ENCODE measurements at places on chromosomes 2 and 18. TPM values are rescaled to one million over a fixed set of nuclear protein-coding genes. Genes with fewer than 3 reads are reported as not detected.
A peak's percentile ranks its signal among the peaks of the same experiment; 100 is the strongest.

DNA sequence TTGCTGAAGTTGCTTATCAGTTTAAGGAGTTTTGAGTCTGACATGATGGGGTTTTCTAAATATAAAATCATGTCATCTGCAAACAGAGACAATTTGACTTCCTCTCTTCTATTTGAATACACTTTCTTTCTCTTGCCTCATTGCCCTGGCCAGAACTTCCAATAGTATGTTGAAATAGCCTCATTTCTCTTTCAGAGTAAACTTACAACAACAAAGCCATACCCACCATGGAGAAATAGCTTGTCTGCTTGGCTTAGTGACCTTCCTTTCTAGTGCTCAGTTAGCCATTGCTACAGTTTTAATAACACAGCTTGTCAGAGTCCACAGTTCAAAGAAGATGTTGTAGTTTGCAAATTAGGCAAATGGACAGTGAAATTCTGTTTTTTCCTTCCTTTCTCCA is 228.0 kb downstream of the ETAA1 start:
- no peak for DNase-seq

GRCh38 chr2:1603521-1603920 is 140.8 kb downstream of the PXDN start:
- no peak for DNase-seq

- DNase-seq = no peak
Measured at GRCh38 chr2:149430743-149431736, 100.7 kb downstream of the LYPD6 start.

DNA sequence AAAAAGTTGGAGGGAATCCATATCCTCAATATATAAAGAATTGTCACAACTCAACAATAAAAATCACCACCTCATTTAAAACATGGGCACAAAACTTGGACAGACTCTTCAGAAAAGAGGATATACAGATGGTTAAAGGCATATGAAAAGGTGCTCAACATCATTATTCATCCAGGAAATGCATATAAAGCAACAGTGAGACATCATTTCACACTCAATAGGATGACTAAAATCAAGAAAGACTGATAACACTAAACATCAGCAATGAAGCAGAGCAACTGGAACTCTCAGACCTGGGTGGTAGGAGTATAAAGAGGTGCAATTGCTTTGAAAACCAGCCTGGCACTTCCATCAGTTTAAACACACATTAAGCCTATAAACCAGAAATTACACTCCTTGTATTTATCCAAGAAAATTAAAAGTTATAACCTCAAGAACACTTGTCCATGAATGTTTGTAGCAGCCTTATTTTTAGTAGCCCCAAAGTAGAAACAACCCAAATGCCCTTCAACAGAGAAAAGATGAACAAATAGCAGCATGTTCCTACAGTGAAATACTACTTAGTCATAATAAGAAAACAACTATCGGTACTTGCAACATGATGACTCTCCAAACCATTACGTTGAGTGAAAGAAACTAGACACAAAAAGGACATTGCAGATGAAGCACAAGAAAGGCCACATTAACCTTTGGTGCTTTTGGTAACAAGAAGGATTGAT is 79.1 kb upstream of the TANC1 start:
- no peak for DNase-seq

GRCh38 chr18:28802546-28802945 is 625.6 kb upstream of the CDH2 start:
- DNase-seq = no peak

- no peak for DNase-seq
Measured at GRCh38 chr2:230414302-230414701, 1.7 kb upstream of the SP100 start.

GRCh38 chr2:233832869-233833311 is 21.4 kb downstream of the HJURP start:
- DNase-seq = no peak

DNA sequence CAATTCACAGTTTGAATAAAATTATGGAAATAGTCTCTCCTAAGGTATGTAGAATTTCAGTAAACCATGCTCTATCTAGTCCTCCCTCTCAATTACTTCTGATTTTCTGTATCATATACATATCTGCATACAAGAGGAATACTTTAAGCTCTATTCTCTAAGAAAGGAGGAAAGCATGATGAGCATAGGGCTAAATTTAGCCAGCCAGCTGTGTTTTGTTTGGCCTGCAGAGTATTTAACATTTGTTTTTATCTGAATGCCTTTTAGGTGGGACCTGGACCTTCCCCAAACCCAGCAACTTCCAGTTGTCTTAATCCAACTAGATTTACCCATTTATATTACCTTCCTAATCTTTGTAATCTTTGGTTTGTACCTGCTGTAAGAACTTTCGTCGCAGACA is 42.2 kb upstream of the FAM117B start:
- DNase-seq = no peak

- DNase-seq = no peak
Measured at GRCh38 chr2:119220720-119221301, 2.8 kb upstream of the STEAP3 start.

GRCh38 chr2:38722271-38723061 is 28.7 kb downstream of the SRSF7 start:
- DNase-seq = peak; percentile 75

ESCO1 gene
- total RNA-seq = 12.1 TPM

CHRND gene
- 49.1 TPM for total RNA-seq

TFCP2L1 gene
- total RNA-seq = 2.2 TPM

LIMS4 gene
- total RNA-seq = 2.5 TPM

ERFE gene
- total RNA-seq = 0.80 TPM

PMAIP1 gene
- total RNA-seq = 1.2 TPM

MSGN1 gene
- total RNA-seq = not detected

TUBA4B gene
- not detected for total RNA-seq
